Stimulated activated CD8-positive, alpha-beta memory T cell treated with anti-CD3 and anti-CD28 coated beads, Interleukin-12 subunit alpha, Interleukin-12 subunit beta, amount 100 ng/mL, for 4 hours (primary cell): ENCODE measurements at places on chromosomes 6 and 20.

GRCh38 chr20:56995149-56995548 lies 271.3 kb downstream of the BMP7 start:
- no peak for DNase-seq

DNA sequence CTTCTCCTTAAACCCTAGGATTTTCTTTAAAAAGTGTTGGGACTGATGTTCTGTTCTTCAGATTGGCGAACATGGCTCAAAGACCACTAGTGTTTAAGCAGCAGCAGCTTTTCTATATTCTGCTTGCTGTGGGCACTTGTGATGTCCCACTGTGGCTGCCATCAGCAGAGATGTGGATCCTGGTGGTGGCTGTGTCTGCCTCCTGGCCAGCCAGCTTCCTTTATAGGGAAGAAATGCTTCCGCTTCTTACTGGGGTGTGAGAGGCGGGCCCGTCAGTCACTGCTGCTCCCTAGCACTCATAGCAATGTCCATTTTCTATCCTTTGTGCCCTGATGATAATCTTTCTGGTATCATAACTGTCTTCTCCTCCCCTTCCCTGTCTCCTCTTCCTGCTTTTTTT lies 66.7 kb upstream of the ESR1 start:
- no peak for DNase-seq

- no peak for DNase-seq
These were observed 76.0 kb upstream of the CD93 start for GRCh38 chr20:23161968-23162696.

- DNase-seq = no peak
These were observed 407.6 kb downstream of the COL12A1 start for GRCh38 chr6:74798302-74798701.

- DNase-seq = no peak
These were observed 73.3 kb downstream of the MAP3K4 start for GRCh38 chr6:161064915-161065314.

GRCh38 chr6:147078106-147078505 lies 126.1 kb upstream of the STXBP5 start:
- no peak for DNase-seq

- DNase-seq = no peak
These were observed 53.1 kb downstream of the PHACTR1 start for GRCh38 chr6:12769556-12770256.

DNA sequence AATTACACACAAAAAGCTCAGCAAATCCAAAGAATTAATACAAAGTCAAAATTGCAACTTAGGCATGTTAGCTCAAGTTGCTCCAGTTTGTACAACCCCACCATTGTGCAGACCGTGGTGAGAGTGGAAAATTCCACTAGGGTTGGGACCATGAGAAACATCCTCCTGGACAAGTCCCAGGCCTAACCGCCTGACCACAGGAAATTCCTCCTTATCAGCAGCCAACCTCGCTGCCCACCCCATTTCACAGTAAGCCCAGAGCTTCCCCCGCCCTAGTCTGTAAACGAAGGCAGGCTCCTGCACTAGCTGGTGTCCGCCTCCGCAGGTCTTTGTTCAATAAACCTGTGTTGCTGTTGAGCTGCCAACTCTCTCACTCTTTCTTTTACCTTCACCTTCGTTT lies 1023.3 kb downstream of the EYS start:
- no peak for DNase-seq
